Activated T-helper 1 cell treated with anti-CD3 and anti-CD28 coated beads, Interleukin-12 subunit alpha, Interleukin-12 subunit beta, Interleukin-2, Interleukin-4 antibody, amounts not matched to agents 30 ng/mL and 10 ng/mL and 1 ng/mL, durations not matched to agents 14 hours and 24 hours and 36 hours (primary cell): ENCODE measurements at places on chromosomes 16 and 17. TPM values are rescaled to one million over a fixed set of nuclear protein-coding genes. Genes with fewer than 3 reads are reported as not detected.

The CCR7 gene
- total RNA-seq = 165 and 166 TPM in 2 replicates

The PLA2G10 gene
- total RNA-seq = not detected in 2 replicates

The KRT24 gene
- total RNA-seq = not detected in 2 replicates

The HEXIM2 gene
- total RNA-seq = 6.7 and 7.1 TPM in 2 replicates

The TMEM114 gene
- total RNA-seq = not detected in 2 replicates

The ACAP1 gene
- 260 and 266 TPM in 2 replicates for total RNA-seq

The GNGT2 gene
- total RNA-seq = 16.5 and 18.4 TPM in 2 replicates

The RGS9 gene
- 1.1 and 1.8 TPM in 2 replicates for total RNA-seq

The SDR42E1 gene
- 5.7 and 5.9 TPM in 2 replicates for total RNA-seq

The SKAP1 gene
- total RNA-seq = 48.7 and 51.9 TPM in 2 replicates

The SRL gene
- total RNA-seq = not detected in 2 replicates

The KCNJ2 gene
- total RNA-seq = 0.05 TPM in 1 of 2 replicates, not detected in the other

The ARL5C gene
- not detected in 2 replicates for total RNA-seq

The MYO15B gene
- 16.2 and 18.1 TPM in 2 replicates for total RNA-seq

The CLDN7 gene
- 0.15 and 0.60 TPM in 2 replicates for total RNA-seq

The LDHD gene
- 0.20 and 0.26 TPM in 2 replicates for total RNA-seq

The DNAH9 gene
- total RNA-seq = not detected in 2 replicates

The AURKB gene
- total RNA-seq = 82.2 and 88.7 TPM in 2 replicates

The KRTAP4-1 gene
- total RNA-seq = not detected in 2 replicates

The CD79B gene
- total RNA-seq = 28.9 and 31.8 TPM in 2 replicates

The ABCA3 gene
- total RNA-seq = 9.0 and 10.0 TPM in 2 replicates

The NPEPPS gene
- total RNA-seq = 103 and 106 TPM in 2 replicates

The RAPGEFL1 gene
- total RNA-seq = 11.8 and 13.0 TPM in 2 replicates

The FSCN2 gene
- total RNA-seq = 0.52 and 0.64 TPM in 2 replicates
